ENCODE measurements at places on chromosomes 3 and 15. TPM values are rescaled to one million over a fixed set of nuclear protein-coding genes. Genes with fewer than 3 reads are reported as not detected.
A peak's percentile ranks its signal among the peaks of the same experiment; 100 is the strongest.

The RTP4 gene
- polyA plus RNA-seq: 15.8 TPM

The TRAK1 gene
- 36.2 TPM for polyA plus RNA-seq

The CCR5 gene
- 1.8 TPM for polyA plus RNA-seq

The EXD1 gene
- 0.01 TPM for polyA plus RNA-seq

The CLDN16 gene
- polyA plus RNA-seq: 0.15 TPM

The MEGF11 gene
- 0.66 TPM for polyA plus RNA-seq

The PP2D1 gene
- polyA plus RNA-seq: 0.39 TPM

DNA sequence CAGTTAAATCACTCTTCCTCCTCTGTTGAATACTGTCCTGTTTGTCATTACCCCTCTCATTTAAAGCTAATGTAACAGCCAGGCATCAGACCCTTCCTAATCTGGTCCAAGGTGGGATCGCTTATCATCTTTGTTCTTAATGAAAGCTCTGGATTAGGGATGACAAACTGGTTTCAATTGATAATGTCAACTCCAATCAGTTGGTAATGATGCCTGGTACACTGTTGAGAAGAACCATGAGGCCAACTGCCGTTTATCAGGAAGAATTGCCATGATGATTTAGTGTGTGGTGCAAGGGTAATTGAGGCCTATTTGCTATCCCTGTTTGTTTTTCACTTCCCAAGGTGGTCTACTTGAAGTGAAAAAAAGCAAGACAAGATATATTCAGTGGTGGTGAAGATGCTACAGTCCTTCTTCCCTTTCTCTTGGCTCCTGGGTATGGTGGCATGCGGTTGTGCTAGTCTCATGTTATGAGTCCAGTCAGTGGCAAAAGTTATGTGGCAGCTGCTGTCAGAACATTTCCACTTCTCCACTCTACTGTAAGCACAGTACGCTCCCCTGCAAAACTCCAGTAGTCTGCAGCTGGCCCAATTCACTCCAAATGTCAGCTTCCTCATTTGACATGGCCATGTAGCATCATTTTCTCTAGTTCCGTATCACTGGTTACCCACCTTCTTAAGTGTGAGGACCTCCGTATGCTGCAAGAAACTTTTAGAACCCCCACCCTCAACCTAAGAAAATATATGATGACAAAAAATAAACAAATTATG is 72.5 kb downstream of the MORC1 start:
- no peaks in the 10 kb centered on the region for H3K27me3 ChIP-seq
- no peak for DNase-seq
- no peaks in the 10 kb centered on the region for H3K36me3 ChIP-seq
- no peak overlapping the region for H3K27ac ChIP-seq

DNA sequence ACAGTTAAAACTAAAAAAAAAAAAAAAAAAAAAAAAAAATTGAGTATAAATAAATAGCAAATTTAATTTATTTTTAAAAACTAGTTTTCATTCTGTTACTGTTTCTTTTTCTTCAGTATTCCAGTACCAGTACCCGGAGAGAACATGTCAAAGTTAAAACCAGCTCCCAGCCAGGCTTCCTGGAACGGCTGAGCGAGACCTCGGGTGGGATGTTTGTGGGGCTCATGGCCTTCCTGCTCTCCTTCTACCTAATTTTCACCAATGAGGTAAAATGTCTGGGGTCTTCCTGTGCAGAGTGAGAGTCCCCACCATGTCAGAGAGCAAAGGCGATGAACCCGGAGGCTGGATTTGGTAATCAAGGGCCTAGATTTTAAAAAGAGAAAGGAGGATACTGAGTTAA is 4.4 kb downstream of the TMEM43 start:
- H3K4me1 ChIP-seq: peaks cover 27% of the 10 kb centered on the region
- H3K36me3 ChIP-seq: peaks cover 64% of the 10 kb centered on the region
- H3K27ac ChIP-seq: no peak overlapping the region
- DNase-seq: no peak
- no peaks in the 10 kb centered on the region for H3K27me3 ChIP-seq
- H3K4me3 ChIP-seq: no peak overlapping the region

- peaks cover 39% of the 10 kb centered on the region for H3K36me3 ChIP-seq
- no peak for DNase-seq
- no peaks in the 10 kb centered on the region for H3K27me3 ChIP-seq
- H3K4me1 ChIP-seq: no peaks in the 10 kb centered on the region
- no peak overlapping the region for H3K27ac ChIP-seq
Observed at GRCh38 chr3:47910777-47911440, 105.3 kb downstream of the MAP4 start.

DNA sequence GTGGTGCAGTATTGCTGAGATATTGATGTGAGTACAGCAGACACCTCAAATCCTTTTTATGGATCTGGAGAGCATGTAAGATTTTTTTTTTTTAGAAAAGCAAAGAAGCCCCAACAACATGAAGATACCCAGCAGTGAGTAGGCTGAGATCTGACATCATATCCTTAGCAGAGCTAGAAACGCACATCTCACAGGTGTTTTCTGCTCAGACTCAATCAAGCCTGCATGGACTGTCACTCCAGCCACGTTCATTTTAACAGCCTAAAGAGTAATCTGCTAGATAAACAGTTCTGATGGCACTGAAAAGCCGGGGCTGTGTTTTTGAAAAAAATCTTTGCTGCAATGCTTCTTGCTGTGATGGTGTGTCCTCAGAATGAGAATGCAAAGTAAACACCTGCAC is 544.2 kb downstream of the FGF12 start:
- H3K4me1 ChIP-seq: no peaks in the 10 kb centered on the region
- no peaks in the 10 kb centered on the region for H3K36me3 ChIP-seq
- H3K27ac ChIP-seq: no peak overlapping the region
- no peak for DNase-seq

DNA sequence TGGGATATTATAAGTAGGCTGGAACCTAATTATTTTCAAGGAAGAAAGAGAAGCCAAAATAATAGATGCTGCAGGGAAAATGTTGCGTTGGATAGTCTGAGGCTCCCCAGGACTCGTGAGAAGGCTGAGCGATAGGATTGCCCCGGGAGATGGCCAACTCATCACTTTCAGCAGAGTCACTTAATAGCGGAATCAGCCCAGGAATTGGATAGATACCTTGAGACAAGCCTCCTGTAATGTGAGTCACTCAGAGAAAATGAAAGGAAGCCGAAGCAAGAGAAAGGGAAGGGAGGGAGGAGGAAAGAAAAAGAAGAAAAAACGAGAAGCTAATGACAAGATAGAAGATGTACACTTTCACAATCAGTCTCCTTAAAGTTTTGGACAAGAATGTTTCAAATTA is 94.3 kb downstream of the SQOR start:
- DNase-seq: no peak
- peaks cover 4% of the 10 kb centered on the region for H3K27me3 ChIP-seq
- H3K4me1 ChIP-seq: no peaks in the 10 kb centered on the region
- no peak overlapping the region for H3K27ac ChIP-seq
- H3K36me3 ChIP-seq: no peaks in the 10 kb centered on the region
- no peak overlapping the region for H3K4me3 ChIP-seq

DNA sequence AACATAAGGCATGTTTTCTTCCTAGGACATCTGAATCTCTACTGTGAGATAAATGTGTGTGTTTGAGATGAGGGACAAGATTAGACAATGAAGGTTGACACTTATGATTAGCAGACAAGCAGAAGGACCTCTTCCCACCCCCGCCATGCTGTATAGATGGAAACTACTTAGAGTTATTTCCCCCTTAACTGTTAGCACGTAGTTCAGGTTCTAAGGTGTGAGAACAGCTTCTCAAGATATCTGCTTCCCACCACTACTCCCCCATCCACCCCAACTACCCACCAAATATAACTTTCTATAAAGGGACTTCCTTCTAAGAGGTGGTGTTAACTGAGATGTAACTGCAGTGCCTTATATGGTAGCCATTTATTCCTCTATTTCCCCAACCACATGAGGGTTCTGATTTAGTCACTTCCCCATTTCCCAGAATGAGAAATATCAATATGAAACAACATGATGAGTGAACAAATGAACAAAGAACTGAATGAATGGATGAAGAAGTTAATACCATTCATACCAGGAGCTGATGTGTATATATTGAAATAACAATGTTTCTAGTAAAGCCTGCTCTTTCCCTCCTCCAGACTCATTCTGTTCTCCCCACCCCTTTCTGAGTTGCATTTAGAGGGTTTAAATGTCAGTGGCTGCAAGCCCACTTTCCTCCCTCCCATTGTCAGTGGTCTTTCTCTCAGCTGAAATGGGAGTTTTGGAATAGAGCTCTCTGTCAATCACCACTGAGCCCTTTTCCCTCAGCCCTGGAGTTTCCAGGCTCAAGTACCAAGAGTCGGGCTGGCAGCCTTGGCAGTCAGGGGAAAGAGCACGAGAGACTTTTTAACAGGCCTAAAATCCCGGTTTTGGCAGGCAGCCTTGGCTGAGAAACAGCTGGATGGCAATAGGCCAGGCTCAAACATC is 7.7 kb upstream of the RFTN1 start:
- H3K27me3 ChIP-seq: peaks cover 7% of the 10 kb centered on the region
- H3K27ac ChIP-seq: no peak overlapping the region
- no peaks in the 10 kb centered on the region for H3K36me3 ChIP-seq

- no peak overlapping the region for H3K27ac ChIP-seq
- no peak overlapping the region for H3K4me3 ChIP-seq
- H3K27me3 ChIP-seq: no peaks in the 10 kb centered on the region
- H3K4me1 ChIP-seq: peaks cover 8% of the 10 kb centered on the region
- peaks cover under 1% of the 10 kb centered on the region for H3K36me3 ChIP-seq
Observed at GRCh38 chr3:52119826-52120225, 34.4 kb downstream of the POC1A start.

DNA sequence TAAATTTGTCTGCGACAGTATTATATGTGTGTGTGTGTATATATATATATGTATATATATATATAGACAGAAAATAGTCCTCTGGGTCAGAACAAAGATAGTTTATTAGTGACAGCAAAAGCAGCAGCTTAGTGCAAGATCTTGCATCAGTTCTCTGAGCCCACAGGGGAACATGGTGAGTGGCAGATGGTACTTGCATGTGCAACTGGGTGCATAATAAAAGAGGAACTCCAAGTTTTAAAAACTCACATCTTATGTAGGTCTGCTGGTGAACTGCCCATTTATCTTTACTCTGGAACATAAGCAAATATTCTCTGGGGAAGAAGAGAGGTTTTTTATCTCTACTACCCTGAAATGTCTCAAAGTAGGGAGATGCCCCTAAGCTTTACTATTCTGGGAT is 276.4 kb downstream of the POLQ start:
- DNase-seq: no peak
- no peaks in the 10 kb centered on the region for H3K36me3 ChIP-seq
- H3K27me3 ChIP-seq: no peaks in the 10 kb centered on the region

GRCh38 chr15:79900087-79900486 is 3.3 kb upstream of the MTHFS start:
- no peaks in the 10 kb centered on the region for H3K36me3 ChIP-seq
- DNase-seq: no peak
- H3K4me3 ChIP-seq: no peak overlapping the region
- H3K4me1 ChIP-seq: peaks cover 7% of the 10 kb centered on the region
- no peaks in the 10 kb centered on the region for H3K27me3 ChIP-seq

DNA sequence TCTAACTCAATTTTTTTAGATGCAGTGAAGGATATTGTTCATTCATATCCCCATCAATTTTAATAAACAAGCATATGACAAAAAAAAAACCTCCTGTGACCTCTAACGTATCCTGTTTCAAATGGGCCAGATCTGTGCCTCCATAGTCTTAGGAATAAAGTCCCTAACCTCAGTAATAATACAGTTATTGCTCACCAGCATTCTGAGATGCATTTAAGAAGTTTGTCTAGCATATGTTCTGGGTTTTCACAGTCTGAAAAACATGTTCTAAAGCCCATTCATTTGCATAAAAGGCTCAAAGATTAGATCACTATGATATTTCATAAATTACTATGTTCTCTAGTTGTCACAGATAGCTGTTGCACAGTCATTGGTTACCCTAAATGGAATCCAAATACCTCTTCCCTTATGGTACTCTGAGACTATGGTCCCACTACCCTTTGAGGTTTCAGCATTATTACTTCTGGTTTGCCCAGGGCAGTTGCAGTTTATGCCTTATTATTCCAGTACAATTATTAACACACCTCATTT is 190.1 kb downstream of the ZIC4 start:
- no peaks in the 10 kb centered on the region for H3K4me1 ChIP-seq
- H3K36me3 ChIP-seq: no peaks in the 10 kb centered on the region
- DNase-seq: no peak
- H3K27ac ChIP-seq: no peak overlapping the region
- no peaks in the 10 kb centered on the region for H3K27me3 ChIP-seq

DNA sequence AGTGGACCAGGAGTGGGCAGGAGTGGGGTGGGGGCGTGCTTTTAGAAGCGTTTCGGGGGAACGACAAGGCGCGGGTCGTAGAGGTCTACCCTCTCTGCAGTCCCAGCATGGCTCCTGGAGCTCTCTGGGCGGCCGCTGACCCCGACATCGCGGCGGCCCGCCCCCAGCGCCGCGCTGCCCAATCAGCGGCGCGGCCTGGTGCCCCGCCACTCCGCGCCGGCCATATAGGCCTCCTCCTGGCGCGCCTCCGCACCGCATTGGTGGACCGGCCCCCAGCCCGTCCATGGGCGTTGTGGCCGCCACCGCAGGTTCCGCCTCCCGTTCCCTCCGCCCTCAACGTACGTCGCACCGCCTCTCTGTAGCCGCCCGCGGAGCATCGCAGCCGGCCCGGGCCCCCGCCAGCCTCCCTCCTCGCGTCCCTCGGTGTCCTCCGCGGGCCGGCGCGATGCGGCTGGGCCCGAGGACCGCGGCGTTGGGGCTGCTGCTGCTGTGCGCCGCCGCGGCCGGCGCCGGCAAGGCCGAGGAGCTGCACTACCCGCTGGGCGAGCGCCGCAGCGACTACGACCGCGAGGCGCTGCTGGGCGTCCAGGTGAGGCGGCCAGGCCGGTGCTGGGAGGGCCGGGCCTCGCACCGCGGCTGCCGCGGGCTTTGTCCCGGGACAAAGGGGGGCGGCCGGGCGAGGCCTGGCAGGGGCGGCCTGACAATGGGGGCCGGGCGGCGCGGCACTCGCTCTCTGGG is at the start of gene RCN2:
Gene RCN2, plus strand, starts transcription at position 353 of the 738 bp plus-strand sequence. Its CDS starts 93 bp downstream, at position 446.
- H3K4me3 ChIP-seq: peak within 1 kb of the TSS; percentile 78
- DNase-seq: peak; percentile 98
- no peaks in the 10 kb centered on the region for H3K27me3 ChIP-seq
- peaks cover 15% of the 10 kb centered on the region for H3K36me3 ChIP-seq
- peaks cover 17% of the 10 kb centered on the region for H3K4me1 ChIP-seq
- H3K27ac ChIP-seq: peak within 1 kb of the TSS; percentile 87

GRCh38 chr3:52829906-52830463 is 487 bp downstream of the ITIH4 start:
- no peaks in the 10 kb centered on the region for H3K36me3 ChIP-seq
- no peaks in the 10 kb centered on the region for H3K27me3 ChIP-seq
- no peak overlapping the region for H3K4me3 ChIP-seq
- peaks cover under 1% of the 10 kb centered on the region for H3K4me1 ChIP-seq
